ENCODE measurements at places on chromosomes 7 and 10. TPM values are rescaled to one million over a fixed set of nuclear protein-coding genes. Genes with fewer than 3 reads are reported as not detected.

RPEL1 gene
- 0.17 TPM for polyA plus RNA-seq

CUBN gene
- 200 TPM for polyA plus RNA-seq

DNA sequence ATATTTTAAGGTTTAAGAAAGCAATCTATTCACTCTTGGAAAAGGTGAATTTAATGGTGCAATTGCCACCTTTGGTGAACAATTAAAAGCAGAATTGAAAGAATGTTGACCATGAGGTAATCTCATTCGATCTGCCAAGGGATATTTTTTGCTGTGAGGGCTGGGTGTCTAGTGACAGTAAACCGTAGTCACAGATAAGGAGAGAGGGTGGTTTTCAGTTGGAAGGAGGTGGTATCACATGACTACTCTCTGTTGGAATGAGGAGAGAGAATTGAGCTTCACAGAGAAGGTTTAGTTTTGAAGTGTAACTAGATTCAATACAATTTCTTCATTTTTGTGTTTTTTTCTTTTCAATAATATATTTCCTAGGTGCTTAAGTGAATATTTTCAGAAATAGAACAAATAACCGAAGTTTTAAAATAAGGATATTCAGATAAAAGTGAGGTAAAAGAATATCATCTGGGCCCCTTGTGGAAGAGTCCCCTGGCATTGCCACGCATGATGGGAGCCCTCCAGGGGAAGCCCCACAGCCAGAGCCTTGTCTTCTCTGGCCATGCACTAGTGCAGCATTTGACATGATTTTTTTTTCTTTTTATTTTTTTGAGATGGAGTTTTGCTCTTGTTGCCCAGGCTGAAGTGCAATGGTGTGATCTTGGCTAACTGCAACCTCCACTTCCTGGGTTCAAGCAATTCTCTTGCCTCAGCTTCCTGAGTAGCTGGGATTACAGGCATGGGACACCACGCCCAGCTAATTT, 73.4 kb downstream of the GPR141 start:
- no peak for DNase-seq

C7orf57 gene
- polyA plus RNA-seq = 0.49 TPM

PDE1C gene
- polyA plus RNA-seq = 4.5 TPM

DNA sequence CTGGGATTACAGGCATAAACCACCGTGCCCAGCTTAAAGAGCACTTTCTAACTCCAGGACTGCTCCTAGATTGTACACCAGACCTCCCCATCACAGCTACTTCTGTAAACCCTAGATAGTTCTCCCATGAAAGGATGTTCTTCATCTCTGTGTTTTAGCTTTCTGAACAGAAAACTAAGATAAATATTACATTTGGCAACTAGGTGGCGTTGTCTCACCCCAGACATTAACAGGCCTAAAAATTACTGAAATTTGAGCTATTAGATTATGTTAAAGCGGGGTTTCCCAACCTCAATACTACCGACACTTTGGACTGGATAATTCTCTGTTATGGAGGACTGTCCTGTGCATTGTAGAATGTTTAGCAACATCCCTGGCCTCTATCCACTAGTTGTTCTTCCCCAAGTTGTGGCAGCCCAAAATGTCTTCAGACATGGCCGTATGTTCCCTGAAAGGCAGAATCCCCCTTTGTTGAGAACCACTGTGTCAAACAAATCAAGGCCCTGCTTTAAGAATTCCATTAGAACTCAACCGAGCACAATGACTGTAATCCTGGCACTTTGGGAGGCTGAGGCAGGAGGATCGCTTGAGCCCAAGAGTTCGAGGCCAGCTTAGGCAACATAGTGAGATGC, 19.1 kb downstream of the ATOH7 start:
- DNase-seq = no peak

DNA sequence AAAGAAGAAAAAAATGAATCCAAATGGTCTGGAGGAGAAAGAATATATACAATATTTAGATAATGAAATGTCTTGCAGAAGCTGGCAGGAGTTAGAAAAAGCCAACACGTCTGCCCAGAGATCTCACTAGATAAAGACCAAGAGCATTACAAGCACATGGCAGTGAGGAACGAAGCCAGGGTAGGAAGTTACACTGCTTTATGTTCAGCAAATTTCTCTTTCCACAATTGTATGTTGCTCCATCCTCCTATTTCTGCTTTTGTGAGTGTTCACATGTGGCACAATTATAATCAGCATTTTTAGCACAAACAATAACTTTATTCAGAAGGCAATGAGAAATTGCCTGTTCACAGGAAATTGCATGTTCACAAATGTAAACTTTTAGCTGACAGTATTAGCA, 53.7 kb downstream of the LRRC17 start:
- DNase-seq = no peak

CLRN3 gene
- 19.4 TPM for polyA plus RNA-seq

- DNase-seq = no peak
These were observed 18.9 kb downstream of the GIMAP5 start for GRCh38 chr7:150756166-150756565.

GRCh38 chr10:26378861-26379294, 59.3 kb upstream of the APBB1IP start:
- DNase-seq = no peak

GRCh38 chr10:3931224-3931623, 146.2 kb upstream of the KLF6 start:
- DNase-seq = no peak

- no peak for DNase-seq
These were observed 165.2 kb downstream of the PTEN start for GRCh38 chr10:88028654-88029053.

DNA sequence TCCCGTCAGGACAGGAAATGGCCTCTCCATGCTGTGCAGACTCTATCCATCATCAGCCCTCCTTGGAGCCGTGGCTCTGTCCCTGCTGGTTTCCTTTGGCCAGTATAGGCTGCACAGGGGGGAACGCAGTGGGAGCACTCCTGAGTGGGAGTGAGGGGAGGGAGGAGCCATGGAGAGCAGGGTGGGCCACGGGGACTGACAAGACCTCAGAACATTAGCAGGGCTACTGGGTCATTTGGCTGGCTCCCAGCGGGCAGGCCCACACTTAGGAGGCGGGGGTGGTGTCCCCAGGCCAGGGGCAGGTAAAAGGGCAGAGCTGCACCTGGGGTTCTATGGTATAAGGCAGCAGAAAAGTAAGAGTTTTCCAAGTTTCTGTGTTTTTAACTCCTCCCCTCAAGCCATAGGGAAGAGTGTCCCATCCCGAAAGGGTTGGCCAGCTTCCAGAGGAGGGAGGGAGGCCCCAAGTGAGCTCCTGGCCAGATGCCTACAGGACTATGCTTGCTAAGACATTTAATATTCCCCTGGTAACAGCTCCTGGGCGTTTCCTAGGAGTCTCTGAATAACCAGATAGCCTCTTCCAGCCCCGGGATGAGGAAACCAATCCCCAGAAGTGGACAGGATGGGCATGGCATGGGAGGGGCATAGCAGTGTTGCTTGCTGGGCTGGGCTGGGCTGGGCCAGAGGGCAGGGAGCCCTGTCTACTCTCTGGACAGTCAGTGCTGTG, 5.5 kb upstream of the OPN4 start:
- DNase-seq = peak; percentile 68

DNA sequence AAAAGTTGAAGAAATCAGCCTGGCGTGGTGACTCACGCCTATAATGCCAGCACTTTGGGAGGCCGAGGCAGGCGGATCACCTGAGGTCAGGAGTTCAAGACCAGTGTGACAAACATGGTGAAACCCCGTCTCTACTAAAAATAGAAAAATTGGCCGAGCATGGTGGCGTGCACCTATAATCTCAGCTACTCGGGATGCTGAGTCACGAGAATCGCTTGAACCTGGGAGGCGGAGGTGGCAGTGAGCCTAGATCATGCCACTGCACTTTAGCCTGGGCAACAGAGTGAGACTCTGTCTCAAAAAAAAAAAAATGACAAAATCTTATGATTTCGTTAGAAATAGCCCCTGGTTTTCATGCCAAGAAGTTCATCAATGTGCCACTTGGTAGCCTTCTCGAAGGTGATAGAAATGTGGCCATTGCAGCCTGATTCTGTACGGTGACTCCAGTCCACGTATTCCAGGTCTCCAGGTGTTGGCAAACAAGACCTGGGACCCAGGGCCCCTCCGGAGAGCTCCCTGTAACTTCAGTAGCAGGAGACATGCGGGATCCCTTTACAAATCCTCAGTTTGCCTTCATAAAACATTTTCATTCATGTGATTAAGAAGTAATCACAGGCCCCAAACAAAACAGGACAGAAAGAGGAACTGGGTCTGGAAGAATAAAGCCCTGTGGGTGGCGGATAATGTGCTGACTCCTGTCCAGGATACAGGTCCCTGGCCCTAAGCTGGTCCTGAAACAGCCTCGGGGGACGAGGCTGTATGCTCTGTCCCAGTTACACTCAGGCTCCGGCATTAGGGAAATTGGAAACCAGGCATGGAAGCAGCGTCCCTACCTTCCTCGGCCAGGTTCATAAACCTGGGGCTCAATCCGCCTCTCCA, 207.3 kb upstream of the SH2B2 start:
- no peak for DNase-seq

SLC39A12 gene
- polyA plus RNA-seq = not detected

DNA sequence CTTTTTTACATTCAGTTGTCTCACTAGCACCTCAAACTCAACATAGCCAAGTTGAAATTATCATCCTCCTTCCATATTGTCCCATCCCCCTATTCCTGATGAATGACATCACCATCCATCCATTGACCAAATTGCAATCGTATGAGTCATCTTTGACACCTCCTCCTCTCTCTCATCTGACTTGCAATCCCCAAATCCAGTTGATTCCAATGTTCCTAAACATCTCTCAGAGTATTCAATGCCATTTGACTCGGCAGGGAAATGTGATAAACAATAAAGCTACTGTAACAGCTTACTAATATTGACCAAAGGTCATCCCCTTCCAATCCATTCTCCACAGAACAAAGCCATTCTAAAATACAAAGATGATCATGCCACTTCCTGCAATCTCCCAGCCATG, 1047.8 kb downstream of the NRG3 start:
- no peak for DNase-seq

- no peak for DNase-seq
These were observed 136.4 kb downstream of the WNT2 start for GRCh38 chr7:117186218-117187010.

DNA sequence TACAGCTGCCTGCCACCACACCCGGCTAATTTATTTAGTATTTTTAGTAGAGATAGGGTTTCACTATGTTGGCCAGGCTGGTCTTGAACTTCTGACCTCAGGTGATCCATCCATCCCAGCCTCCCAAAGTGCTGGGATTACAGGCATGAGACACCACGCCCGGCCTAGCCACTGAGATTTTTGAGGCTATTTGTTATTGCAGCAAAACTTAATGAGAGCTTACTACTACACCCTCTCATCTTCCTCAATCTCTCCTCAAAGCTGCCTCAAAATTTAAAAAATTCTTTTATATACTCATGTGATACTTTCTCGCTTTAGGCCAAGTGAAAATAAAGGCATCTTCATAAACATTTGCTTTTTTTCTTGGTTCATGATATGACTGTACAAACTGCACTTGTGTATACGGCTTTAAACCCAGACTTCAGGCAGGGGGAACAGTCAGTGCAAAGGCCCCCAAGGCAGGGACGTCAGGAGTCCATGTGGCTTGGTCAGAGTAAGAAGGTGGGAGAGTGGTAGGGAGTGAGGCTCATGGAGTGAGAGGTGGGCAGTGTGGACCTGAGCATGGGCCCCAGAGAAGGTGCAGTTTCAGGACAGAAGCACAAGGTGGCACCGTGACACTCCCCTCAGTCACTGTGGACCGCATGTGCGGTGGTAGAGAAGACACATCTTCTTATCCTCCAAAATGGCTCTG, 55.5 kb downstream of the SYPL1 start:
- no peak for DNase-seq

- DNase-seq = no peak
These were observed 84.9 kb upstream of the INHBA start for GRCh38 chr7:41787651-41788350.

GRCh38 chr7:129066290-129067131, 11.6 kb upstream of the TNPO3 start:
- no peak for DNase-seq

CFAP69 gene
- polyA plus RNA-seq = 25.3 TPM

DNA sequence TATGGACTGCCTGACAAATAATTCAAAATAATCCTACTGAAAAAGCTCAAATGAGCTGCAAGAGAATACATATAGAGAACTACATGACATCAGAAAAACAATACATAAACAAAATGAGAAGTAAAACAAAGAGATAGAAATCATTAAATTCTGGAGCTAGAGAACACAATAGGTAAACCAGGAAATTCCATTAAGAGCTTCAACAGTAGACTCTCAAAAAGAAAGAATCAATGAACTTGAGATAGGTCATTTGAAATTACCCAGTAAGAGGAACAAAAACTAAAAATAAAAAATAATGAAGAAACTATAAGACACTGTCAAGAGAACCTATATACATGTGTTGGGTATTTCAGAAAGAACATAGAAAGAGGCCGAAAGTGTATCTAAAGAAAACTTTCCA, 186.3 kb downstream of the PTN start:
- DNase-seq = no peak

DNA sequence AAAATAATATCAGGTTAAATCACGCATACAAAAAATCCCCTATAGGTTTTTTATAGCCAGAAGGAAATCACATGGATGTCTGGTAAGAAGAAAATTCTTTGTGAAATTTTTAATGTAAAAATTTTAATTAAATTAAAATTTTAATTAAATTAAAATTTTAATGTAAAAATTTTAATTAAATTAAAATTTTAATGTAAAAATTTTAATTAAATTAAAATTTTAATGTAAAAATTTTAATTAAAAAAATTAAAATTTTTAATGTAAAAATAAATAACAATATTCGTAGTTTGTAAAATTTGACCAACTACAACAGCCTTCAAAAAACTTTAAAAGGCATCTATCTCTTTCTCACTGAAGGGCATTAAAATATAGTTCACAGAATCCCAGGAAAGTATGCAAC, 61.5 kb downstream of the CTTNBP2 start:
- DNase-seq = no peak

PCBD1 gene
- 119 TPM for polyA plus RNA-seq

EIF3B gene
- polyA plus RNA-seq = 160 TPM

GRCh38 chr10:105188737-105189462, 547.8 kb downstream of the SORCS3 start:
- no peak for DNase-seq

SSC4D gene
- 5.2 TPM for polyA plus RNA-seq

DNA sequence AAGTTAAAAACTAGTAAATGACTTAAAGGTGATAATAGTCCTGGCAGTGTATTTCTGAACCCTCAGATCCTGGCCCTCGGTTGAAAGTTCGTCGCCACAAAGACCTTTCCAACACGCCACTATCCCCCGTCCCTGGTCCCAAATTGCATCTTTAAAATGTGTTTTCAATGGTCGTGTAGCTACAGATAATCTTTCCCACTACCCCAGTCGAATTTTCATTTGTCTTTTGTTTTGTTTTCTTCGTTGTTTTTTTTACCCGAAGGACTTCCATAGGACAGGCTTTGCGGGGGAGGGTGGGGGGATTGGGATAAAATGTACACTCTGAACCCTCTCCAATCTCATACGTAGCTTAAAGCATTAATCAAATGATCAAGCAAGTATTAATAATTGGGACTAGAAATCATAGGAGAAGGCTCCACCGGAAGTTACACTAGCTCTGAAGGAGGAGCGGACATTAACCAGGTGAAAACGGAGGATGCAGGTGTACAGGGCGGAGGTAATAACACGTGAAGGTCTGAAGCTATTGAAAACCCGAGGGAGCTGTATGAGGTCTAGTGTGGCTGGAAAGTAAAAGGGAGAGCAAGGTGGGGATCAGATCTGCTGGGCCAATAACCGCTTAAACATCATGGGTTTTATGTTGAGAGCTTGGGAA, 32.8 kb upstream of the PHF14 start:
- DNase-seq = no peak

SPDYE2 gene
- 5.6 TPM for polyA plus RNA-seq

All from renal cortex interstitium (tissue), 15 donors.